B cell (primary cell): ENCODE measurements at places on chromosomes 7 and 10. TPM values are rescaled to one million over a fixed set of nuclear protein-coding genes. Genes with fewer than 3 reads are reported as not detected.

The MYL10 gene
- total RNA-seq, result not detected in 2 replicates

The GIGYF1 gene
- total RNA-seq, result 134 and 140 TPM in 2 replicates

The CTAGE8 gene
- 1.3 and 1.4 TPM in 2 replicates for total RNA-seq

The FGL2 gene
- total RNA-seq, result 6.5 and 7.0 TPM in 2 replicates

The SCART1 gene
- total RNA-seq, result 4.7 and 7.3 TPM in 2 replicates

The SCD gene
- 5.1 and 5.6 TPM in 2 replicates for total RNA-seq

The PPRC1 gene
- 35.3 and 36.3 TPM in 2 replicates for total RNA-seq

The NANOS1 gene
- total RNA-seq, result 0.24 and 0.69 TPM in 2 replicates

The GSDME gene
- 10.6 and 11.9 TPM in 2 replicates for total RNA-seq

The NUTM2A gene
- total RNA-seq, result 0.63 and 0.96 TPM in 2 replicates

The GTPBP10 gene
- 36.2 and 39.5 TPM in 2 replicates for total RNA-seq

The UNCX gene
- not detected in 2 replicates for total RNA-seq

The FLNC gene
- total RNA-seq, result not detected in 2 replicates

The AGK gene
- total RNA-seq, result 26.1 and 30.2 TPM in 2 replicates

The EBF3 gene
- total RNA-seq, result 0.07 TPM in 1 of 2 replicates, not detected in the other

The DRGX gene
- not detected in 2 replicates for total RNA-seq

The UMAD1 gene
- total RNA-seq, result 25.9 and 27.3 TPM in 2 replicates

The LRRC61 gene
- 12.8 and 15.5 TPM in 2 replicates for total RNA-seq

The TEX36 gene
- not detected in 2 replicates for total RNA-seq

The TET1 gene
- total RNA-seq, result 1.1 and 1.4 TPM in 2 replicates

The PTN gene
- total RNA-seq, result not detected in 2 replicates

The NEUROD6 gene
- not detected in 2 replicates for total RNA-seq

The PTPRN2 gene
- total RNA-seq, result 1.5 and 2.0 TPM in 2 replicates

The TMEM178B gene
- total RNA-seq, result 0.27 and 0.96 TPM in 2 replicates

The C10orf62 gene
- not detected in 2 replicates for total RNA-seq

The NCOA4 gene
- total RNA-seq, result 69.7 and 71.2 TPM in 2 replicates

The SLIT1 gene
- 0.29 and 0.49 TPM in 2 replicates for total RNA-seq

The ZNF467 gene
- total RNA-seq, result 0.32 and 0.39 TPM in 2 replicates

The SLC16A9 gene
- total RNA-seq, result not detected in 2 replicates

The DPP6 gene
- total RNA-seq, result not detected in 2 replicates

The CLDN4 gene
- not detected in 2 replicates for total RNA-seq

The PON1 gene
- total RNA-seq, result not detected in 2 replicates

The FAM24B gene
- 11.7 and 12.5 TPM in 2 replicates for total RNA-seq

The CYP3A5 gene
- total RNA-seq, result not detected in 2 replicates

The FRAT1 gene
- 25.3 and 27.8 TPM in 2 replicates for total RNA-seq

The NOC3L gene
- 37.5 and 42.0 TPM in 2 replicates for total RNA-seq
